ENCODE measurements at places on chromosomes 12 and 14.

- DNase-seq, result no peak
These were observed 1146.4 kb downstream of the VRK1 start for GRCh38 chr14:97943619-97944018.

GRCh38 chr12:117583677-117584225 is 222.3 kb upstream of the NOS1 start:
- no peak for DNase-seq

- no peak for DNase-seq
These were observed 27.4 kb downstream of the SINHCAF start for GRCh38 chr12:31298515-31298910.

- DNase-seq, result no peak
These were observed 148.8 kb upstream of the GARIN6 start for GRCh38 chr12:99498756-99499155.

DNA sequence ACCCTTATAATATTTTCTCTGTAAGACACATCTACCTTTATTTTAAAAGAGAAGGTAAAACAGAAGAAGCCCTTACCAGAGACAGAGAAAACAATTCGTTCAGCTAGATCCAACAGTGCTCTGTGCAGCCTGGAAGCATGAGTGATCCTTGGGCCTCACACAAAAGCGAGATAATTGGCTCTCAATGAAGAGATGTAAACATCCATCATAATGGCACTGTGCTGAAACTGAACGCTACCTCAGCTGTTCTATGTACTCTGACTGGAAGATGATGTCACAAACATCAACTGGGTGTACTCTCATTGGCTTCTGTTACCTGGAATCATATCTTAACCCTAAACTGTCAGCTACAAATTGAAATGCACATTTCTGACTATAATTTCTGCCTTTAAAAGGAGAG is at the start of gene MGAT4C:
Gene MGAT4C, minus strand, starts transcription at position 229 of the 400 bp plus-strand sequence.
- no peak for DNase-seq

DNA sequence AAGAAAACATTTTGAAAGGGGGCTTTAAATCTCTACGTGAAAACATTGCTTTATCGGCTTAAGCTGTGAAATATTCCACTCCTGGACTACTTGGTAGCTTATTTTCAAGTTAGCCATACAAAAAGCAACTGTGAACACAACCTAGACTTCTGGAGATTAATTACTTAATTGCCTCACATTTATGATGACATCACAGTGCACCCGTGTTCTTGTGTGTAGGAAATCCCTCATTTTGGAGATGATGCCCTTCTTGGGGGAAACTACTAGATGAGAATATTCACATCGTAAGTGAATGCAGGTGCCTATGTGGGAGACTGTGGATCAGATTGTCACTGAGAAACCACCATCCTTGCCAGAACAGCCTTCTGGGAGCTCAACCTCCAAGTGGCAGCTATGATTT is 10.5 kb upstream of the B4GALNT3 start:
- no peak for DNase-seq

DNA sequence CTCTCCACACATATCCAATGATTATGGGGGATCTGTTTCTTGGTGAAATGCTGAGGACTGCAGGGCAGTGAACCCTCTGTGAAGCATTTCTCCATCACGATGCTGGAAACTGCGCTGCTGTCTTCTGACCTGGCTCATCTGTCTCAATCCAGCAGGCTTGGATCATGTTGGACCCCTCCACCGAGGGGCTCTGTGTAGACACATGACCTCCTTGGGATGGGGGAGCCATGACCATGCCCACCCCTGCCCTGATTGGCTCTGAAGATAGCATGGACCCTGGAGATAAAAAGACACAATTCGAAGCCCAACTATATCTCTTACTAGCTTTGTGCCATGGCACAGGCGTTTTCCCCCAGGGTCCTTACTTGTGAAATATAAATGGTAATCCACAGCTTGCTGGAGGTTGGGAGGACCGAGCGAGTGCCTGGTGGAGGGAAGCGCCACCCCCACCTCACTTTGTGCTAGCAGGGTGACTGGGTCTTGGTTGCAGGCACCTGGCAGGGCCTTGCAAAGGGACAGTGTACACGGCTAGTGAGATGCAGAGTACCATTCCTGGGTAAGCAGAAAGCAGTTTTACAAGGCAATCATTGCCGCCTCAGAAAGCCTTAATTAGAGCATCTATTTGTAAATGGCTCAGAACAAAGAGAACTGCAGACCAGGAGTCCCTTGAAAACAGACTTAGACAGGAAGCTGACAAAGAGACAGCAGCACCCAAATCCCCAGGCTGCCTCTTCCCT is 2.4 kb upstream of the KRT83 start:
- no peak for DNase-seq

GRCh38 chr12:101470939-101471338 is 4.2 kb upstream of the SPIC start:
- DNase-seq, result no peak

GRCh38 chr12:93360688-93361087 is 17.0 kb upstream of the NUDT4 start:
- DNase-seq, result no peak

GRCh38 chr12:104507672-104508071 is 50.9 kb downstream of the CHST11 start:
- DNase-seq, result no peak

GRCh38 chr14:88470542-88471440 is 84.0 kb downstream of the PTPN21 start:
- no peak for DNase-seq

- no peak for DNase-seq
These were observed 2.2 kb downstream of the SSTR1 start for GRCh38 chr14:38209572-38210557.

GRCh38 chr12:116666305-116666673 is 71.6 kb downstream of the SPRING1 start:
- DNase-seq, result no peak

- no peak for DNase-seq
These were observed 365 bp upstream of the TPI1 start for GRCh38 chr12:6866920-6867412.

- DNase-seq, result no peak
These were observed 182.2 kb upstream of the CRY1 start for GRCh38 chr12:107275530-107275929.

DNA sequence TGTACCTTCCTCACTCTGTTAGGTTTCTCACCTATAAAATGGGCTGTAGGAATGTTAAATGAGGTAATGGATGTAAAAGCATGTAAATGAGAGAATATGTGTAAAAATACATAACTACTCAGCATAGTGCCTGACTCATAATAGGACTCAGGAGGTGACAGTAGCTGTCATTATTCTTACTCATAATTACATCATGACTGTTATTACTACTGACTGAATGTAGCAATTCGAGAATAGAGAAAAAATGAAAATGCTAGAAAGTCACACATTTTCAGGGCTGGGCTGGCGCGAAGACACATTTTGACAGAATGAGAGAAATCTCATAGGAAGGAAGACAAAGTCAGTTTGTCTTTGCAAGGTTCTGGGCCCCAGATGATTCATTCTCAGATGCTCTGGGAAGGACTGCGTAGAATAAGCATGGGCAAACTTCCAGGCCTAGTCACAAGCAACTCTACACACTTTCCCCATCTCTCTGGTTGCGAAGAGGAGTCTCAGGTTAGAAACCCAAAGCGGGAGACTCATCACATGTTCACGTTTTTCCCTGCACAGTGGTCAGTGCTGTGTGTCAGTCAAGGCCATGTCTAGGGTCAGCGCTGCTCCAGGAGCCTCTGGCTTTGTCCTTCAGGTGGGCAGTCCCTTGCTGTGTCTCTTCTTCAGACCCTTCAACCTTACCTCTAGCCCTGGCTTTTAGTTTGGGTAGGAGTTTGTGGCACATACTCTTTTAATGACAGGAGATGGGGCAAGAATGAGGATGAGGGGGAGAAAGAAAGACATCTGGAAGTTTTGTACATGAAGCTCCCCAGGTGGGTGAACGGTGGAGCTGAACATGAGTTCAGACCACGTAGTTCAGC is 8.4 kb downstream of the GPRC5A start:
- DNase-seq, result no peak

- DNase-seq, result no peak
These were observed 748 bp upstream of the ACVRL1 start for GRCh38 chr12:51906430-51907082.

DNA sequence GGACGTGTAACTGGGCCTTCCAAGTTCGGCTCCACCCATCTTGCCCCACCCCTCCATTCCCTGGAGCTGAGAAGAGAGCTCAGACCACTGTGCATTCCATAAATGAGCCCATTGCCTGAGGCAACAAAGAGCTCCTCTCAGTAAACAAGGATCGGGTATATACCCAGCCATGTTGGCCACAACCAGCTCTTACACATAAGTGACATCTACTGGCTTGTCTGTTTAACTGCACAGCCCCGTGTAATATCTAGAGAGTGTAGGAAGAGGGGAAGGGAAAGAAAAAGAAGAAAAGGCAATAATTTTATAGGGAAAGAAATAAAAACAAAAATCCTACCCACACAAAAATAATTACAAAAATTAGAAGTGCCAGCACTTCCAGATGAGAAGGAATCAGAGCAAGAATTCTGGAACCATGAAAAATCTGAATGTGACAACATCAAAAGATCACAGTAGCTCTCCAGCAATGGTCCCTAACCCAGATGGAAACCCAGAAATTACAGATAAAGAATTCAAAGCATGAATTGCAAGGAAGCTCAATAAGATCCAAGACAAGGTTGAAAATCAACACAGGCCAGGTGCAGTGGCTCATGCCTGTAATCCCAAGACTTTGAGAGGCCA is 308.1 kb downstream of the RPAP3 start:
- DNase-seq, result no peak

DNA sequence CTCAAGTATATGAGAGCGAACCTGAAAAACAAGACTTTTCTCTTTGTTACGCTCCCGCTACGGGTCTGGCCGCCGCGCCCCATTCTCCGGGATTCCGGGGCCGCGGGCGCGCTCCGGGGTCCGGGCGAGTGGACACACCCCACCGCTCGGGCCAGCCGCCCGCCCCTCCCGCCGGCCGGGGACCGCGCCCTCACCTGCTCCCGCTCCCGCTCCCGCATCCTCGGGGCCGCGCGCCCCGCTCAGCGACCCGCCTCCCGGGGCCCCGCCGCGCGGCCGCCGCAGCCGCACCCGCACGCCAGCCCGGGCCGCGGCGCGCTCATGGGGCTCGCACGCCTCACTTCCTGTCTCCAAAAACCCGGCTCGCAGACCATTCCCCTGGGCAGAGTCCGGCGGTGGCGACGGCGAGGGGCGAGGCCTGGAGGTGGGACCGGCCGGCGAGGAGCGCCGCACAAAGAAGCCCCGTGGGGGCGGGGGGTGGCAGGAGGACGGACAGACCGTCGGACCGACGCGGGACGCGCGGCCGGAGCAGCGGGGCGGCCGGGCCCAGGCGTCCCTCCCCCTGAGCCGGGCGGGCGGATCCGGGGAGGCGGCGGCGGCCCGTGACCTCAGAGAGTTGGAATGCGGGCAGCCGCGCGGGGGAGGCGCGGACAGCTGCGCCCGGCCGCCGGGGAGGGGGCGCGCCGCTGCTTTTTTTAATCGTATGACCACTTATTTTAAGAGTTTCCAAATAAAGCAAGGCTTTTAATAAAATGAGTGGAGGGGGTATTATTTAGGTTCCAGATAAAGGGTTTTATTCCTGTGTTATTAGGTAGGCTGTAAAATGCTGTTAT is at the start of gene PTPN21:
Gene PTPN21, minus strand, starts transcription at position 551 of the 830 bp plus-strand sequence. CDS start 4,590 bp downstream, outside the sequence.
- DNase-seq, result no peak

GRCh38 chr12:54158610-54159009 is 30.2 kb downstream of the SMUG1 start:
- DNase-seq, result no peak

DNA sequence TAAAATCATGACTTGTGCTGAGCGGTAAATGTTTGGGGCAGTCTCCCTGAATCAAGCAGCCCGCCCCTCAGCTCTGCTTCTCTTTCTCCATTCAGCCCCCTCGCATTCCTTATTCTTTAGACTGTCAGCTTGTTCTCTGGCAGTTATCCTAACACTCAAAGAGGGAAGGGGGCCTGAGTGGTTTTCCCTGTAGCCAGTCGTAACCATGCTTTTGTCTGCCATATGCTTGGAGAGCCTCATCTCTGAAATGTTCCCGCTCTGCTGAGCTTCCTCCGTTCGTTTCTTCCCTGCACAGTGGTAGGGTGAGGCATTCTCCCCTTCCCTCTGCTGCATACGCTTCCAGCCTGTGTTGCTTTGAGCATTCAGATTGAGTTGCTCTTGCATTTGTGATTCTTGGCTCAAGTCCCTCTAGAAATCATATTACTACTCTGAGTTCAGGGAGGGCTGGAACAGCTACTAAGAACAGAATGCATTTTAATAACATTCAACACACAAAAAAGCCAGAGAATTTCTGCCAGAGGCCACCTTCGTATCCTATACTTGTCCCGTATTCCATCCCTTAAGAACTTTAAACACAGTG is 119.7 kb downstream of the FBXL14 start:
- DNase-seq, result no peak

GRCh38 chr12:64056741-64057140 is 165.4 kb downstream of the KICS2 start:
- no peak for DNase-seq

DNA sequence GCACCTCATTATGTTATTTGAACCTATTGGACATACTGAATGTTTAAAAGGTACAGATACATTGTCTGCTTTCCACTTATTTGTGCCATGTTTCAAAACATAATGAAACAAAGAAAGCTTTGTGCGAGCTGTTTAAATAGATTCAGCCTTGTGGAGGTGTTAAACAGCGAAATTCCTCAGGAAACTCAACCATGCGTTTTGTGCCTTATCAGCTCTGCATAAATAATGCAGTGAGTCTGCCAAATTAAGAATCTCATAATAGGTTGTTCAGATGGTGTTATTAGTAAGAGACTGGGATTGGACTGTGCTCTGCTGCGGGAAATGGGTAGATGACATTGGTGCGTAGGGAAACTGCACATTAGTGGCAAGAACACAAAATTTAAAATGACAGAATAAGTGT is 163.7 kb upstream of the CLEC14A start:
- no peak for DNase-seq

DNA sequence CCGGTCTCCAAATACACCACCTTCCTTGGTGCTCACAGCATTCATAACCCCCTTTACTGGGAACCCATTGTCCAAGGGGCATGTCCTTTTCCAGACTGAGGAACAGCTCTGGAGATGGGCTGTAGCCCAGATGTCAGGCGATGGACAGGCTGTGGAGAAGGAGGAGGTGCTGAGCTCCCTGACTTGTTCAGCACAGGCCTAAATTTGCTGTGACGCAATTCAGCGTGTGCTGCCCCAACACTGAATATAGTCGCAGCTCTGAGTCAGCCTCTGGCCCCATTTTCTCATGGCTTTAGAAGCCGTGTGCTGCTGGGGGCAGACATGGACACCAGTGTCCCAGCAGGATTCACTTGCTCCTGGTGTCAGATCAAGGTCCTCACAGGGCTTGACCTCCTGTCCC is 269.1 kb downstream of the EMP1 start:
- no peak for DNase-seq

Measured in activated T-helper 1 cell treated with Interleukin-2 at 50 U/mL for 16 hours (primary cell).